ENCODE measurements at places on chromosomes 2 and 18.
A peak's percentile ranks its signal among the peaks of the same experiment; 100 is the strongest.

GRCh38 chr2:88737385-88737784, 45.9 kb downstream of the RPIA start:
- peak; percentile 75 for DNase-seq

- peak; percentile 44 for DNase-seq
These were observed 47.7 kb downstream of the PRKCE start for GRCh38 chr2:45699032-45699658.

DNA sequence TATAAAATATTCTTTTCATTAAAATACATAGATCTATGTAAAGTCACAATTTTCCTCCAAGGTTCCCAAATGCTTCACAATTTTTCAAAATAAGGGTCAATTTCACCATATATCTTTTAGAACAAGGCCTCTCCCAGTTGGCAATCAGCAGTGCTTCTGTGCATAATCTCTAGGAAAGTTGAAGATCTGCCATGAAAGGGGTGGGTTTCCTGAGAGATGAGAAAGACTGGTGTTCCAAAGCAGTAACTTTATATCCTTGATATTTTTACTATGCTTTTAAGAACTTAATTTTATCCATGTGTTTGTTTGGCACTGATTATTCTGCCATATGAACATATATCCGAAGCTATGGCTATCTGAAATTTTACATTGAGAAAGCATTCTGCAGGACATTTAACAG, 199.4 kb upstream of the CYP26B1 start:
- DNase-seq = no peak

GRCh38 chr2:231007286-231008098, 11.6 kb downstream of the SPATA3 start:
- DNase-seq = no peak

GRCh38 chr18:24868760-24869237, 408.4 kb downstream of the HRH4 start:
- no peak for DNase-seq

- no peak for DNase-seq
These were observed 12.3 kb downstream of the FLACC1 start for GRCh38 chr2:201344663-201345366.

- no peak for DNase-seq
These were observed 84.2 kb upstream of the ID2 start for GRCh38 chr2:8597559-8598225.

- no peak for DNase-seq
These were observed 1.1 kb downstream of the STRN start for GRCh38 chr2:36965206-36965605.

- DNase-seq = no peak
These were observed 36.9 kb downstream of the KIF1A start for GRCh38 chr2:240782886-240783818.

DNA sequence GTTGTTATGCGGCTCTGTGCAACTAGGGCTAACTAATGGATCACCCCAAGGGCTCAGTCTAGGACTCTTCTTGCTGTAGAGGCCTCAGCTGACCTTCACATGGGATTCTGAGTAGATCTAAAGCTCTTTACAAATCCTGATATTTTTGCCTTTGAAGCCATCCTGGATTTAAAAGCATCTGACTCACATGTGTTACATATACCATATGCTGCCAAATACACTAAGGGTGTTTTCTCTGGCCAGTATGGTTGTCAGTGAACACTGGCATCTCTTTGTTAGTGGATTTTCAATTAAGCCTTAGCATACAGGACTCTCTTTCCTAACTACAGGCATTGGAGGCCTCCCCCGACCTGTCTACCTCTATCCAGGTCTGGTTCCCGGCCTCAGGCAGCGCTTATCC, 992.8 kb upstream of the FANCL start:
- no peak for DNase-seq

GRCh38 chr2:58730764-58731487, 489.8 kb upstream of the FANCL start:
- no peak for DNase-seq

GRCh38 chr2:157845081-157845480, 31.0 kb downstream of the ACVR1 start:
- DNase-seq = no peak

- DNase-seq = no peak
These were observed 88.4 kb upstream of the RMDN2 start for GRCh38 chr2:37836711-37837110.

GRCh38 chr18:36903215-36903928, 74.4 kb downstream of the KIAA1328 start:
- DNase-seq = peak; percentile 46

- DNase-seq = peak; percentile 60
These were observed 82.3 kb upstream of the XPO1 start for GRCh38 chr2:61620244-61621159.

DNA sequence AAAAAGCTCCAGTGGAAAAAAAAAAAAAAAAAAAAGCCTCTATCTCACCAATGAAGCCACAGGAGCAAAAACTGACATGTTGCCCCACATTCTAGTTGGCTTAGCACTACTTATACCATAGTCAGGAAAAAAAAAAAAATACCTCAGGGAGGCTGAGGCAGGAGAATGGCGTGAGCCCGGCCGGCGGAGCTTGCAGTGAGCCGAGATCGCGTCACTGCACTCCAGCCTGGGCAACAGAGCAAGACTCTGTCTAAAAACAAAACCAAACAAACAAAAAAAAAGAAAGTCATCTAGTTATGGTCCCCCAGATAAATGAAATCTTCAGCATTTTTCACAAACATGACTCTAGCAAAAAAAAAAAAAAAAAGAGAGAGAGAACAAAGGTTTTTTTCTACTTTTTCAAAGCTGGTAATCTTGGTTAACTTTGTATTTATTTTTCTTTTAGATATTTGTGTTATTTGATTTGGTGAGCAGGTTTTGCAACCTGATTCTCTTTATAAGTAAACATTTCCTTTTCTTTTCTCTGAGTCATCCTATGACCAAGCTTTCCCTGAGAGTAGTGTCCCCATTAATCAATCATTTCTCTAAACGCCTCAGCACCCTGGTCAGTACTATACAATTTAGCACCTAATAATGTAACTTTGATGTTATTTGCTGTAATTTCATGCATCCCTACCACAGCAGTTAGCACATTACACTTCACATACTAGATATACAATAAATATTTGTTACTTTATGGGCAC, 273.7 kb upstream of the PIK3C3 start:
- no peak for DNase-seq

- no peak for DNase-seq
These were observed 98.0 kb downstream of the PTGR3 start for GRCh38 chr18:75110846-75111415.

All from cardiac fibroblast (primary cell).